ENCODE measurements at places on chromosomes 4 and X.

DNA sequence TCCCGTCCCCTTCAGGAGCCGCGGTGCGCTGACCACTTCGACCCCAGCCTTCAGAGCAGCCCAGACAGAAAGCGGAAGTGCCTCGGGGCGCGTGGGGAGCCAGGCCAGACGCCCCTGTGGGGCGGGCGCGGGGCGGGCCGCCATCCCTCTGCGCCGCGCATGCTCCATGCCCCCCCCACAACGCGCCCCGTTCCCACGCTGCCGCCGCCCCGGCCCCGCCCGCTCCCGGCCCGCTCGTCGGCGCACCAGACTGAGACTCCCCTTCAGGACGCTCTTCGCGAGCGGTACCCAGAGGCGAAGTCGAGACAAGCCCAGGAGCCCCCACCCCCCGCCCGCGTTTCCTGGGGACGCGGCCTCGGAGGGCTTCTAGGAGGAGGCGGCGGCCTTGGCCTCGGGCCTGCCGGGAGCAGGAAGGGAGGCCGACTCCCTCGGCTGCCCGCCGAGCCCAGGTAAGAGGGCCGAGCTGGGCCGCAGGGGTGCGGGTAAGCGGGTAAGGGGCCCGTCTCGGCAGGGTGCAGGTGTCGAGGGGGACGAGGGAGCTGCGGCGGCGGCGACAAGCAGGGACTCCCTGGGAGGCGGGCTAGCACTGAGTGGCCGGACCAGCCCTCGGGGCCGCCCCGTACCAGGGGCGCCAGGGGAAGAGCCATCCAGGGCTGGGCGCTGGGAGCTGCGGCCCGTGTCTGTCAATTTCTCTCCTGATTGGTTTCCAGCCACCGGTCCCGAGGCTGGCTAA, at the start of gene ZFP92:
TSS of gene ZFP92 (plus strand) at position 218 of the 733 bp plus-strand sequence. CDS start 6,851 bp downstream, outside the sequence.
- no peak for DNase-seq

DNA sequence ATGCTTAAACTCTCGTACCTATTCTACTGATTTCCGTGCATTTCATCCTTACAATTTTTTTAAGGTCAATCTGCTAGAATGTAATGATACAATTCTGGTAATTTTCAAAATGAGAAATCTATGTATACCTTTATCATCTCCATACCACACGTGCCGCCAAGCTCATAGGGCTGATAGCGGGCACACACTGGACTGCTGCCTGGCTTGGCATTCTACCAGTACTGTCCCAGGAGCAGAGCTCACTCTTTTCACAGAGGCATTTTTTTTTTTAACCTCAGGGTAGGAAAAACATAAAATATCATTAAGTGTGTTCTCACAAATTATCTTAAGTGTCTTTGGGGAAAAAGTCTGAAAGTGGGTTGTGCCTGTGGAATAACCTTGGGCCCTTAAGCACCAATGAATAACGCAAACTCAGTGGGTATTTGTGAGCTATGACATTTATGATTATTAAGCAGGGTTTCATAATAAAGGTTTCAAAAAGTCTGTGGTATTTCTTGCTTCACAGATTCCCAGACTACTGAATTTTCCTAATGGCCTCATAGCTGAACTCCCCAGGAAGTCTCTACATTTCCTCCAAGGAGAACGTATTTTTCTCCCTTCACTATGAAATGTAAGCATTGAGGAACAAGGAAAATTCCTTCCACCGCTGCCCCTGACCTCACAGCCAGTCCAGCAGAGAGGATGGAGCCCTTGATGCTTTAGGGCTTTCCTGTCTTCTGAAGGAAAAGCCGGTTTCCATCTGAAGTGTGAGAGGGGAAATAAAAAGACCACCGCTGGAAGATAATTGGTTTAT, 125.2 kb downstream of the ELOVL6 start:
- DNase-seq = no peak

DNA sequence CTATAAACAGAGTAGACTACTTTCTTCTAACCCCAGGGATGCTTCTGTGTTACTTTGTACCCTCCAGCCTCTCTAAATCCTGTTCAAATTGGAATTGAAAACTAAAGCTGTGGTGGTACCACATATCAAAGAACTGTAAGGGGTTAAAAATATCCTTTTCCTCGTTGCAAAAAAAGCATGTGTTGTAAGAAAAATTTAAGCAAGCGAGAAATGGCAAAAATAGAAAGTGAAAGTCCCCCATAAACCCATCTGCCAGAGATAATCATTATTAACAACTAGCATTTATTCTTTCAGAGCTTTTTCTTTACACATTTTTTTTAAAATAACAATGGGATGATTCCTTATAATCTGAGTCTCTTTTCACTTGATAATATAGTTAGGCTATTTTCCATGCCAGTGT, 40.6 kb downstream of the TMEM164 start:
- DNase-seq = no peak

- DNase-seq = no peak
Observed at GRCh38 chrX:45110494-45110893, 90.2 kb downstream of the DIPK2B start.

GRCh38 chrX:111646515-111646914, 34.5 kb upstream of the ALG13 start:
- DNase-seq = no peak

DNA sequence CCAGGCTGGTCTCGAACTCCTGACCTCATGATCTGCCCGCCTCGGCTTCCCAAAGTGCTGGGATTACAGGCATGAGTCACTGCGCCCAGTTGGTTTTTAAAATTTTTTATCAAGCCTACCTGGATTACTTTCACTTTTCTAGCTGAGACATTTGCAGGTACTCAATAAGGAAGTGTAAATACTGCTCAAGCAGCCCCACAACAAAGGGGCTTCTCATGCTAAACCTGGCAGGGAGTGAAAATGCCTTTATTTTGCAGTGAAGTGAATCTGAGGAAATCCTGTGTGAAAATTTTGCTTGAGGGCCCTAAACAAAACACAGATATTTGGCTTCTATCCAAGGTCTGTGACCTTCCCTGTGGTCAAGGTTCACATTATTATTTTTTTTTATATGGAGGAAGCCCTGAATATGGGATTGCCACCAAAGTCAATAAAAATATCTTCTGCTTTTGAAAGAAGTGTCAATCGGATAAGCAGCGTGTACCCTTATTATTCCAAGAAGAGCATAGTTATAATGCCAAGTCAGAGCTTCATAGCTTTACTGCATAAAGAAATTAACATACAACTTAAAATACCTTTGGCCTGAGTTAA, 481.0 kb downstream of the SH2D1A start:
- DNase-seq = no peak

- no peak for DNase-seq
Observed at GRCh38 chr4:66604192-66604591, 933.9 kb upstream of the EPHA5 start.

GRCh38 chr4:103361926-103362325, 163.8 kb upstream of the CENPE start:
- no peak for DNase-seq

DNA sequence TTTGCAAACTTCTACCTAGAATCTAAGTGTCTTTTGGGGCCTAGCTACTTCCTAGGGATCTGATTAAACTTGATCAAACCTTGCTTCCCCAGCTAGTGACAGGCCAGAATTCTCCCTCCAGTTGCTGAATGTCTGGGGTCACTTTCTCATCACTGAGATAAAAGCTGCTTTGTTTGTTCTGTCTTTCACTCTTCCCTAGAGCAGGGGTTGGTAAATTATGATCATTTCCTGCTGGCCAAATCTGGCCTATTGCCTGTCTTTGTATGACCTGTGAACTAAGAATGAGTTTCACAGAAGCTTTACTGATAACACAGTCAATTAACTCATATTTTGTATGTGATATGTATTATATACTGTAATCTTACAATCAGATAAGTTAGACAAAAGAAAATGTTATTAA, 157.8 kb upstream of the AADAT start:
- DNase-seq = no peak

- no peak for DNase-seq
Observed at GRCh38 chrX:46686003-46686645, 72.8 kb downstream of the SLC9A7 start.

GRCh38 chr4:178138491-178138890, 696.3 kb upstream of the AGA start:
- DNase-seq = no peak

DNA sequence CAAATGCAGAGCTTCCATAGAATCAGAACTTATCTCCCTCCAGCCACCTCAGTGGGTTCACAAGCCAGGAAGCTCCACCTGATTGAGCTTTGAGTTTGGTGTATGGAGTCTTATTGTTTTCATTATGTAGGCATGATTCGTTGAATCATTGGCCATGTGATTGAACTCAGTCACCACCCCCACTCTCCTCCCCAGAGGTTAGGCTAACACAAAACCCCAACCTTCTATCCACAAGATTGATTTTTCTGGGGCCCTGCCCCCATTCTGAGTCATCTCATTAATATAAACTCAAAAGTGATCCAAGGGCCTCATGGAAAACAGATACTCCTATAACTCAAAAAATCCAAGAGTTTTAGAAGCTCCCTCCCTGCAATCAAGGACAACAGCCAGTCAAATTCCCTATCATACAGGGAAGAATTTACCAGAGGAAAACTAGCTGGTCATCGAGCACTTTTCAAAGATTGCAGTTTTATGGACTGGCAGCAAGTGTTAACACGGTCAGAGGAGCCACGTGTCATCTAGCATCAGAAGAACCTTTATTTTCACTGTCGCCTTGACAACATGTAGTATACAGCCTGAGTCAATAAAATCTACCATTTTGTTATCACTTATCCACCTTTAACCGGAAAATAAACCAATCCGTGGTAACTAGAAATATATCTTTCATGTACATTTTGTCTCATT, 35.9 kb upstream of the GUCY1B1 start:
- no peak for DNase-seq

GRCh38 chr4:152735906-152736305, 43.6 kb downstream of the TIGD4 start:
- no peak for DNase-seq

- DNase-seq = no peak
Observed at GRCh38 chrX:119570351-119570835, 4.0 kb upstream of the UBE2A start.

- DNase-seq = no peak
Observed at GRCh38 chrX:105018865-105019264, 201.6 kb downstream of the TEX13A start.

GRCh38 chr4:38106311-38106710, 146.1 kb downstream of the PTTG2 start:
- DNase-seq = no peak

DNA sequence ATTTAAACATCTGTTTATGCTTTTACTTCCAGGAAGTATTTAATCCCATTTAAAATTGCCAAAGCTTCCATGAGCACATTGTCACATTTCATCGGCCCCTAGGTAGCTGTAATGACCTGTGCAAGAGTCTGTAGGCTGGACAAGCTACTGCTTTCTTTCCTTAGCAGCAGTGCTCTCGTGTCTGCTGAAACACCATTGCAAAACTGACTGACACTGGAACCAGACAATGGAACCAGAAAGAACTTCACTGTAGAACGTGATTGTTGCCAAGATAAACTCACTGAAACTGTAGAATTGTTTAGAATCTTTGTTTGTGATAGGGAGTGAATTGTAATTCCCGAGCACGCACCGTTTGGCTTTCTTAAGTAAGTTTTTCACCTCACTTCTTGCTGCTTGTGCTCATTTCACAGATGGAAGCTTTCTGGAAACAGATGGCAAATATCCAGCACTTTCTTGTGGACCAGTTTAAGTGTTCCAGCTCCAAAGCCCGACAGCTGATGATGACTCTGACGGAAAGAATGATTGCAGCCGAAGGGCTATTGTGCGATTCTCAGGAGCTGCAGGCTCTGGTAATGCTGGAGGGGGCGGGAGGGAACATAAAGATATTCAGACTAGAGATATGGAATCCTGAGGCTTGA, 36.9 kb downstream of the EVC start:
- no peak for DNase-seq

GRCh38 chr4:41541687-41542094, 3.7 kb downstream of the LIMCH1 start:
- no peak for DNase-seq

Measured in iPS DF 19.7 (cell line).